Suprapubic skin (tissue), 4 donors: ENCODE measurements at places on chromosomes 6 and 20.

DNA sequence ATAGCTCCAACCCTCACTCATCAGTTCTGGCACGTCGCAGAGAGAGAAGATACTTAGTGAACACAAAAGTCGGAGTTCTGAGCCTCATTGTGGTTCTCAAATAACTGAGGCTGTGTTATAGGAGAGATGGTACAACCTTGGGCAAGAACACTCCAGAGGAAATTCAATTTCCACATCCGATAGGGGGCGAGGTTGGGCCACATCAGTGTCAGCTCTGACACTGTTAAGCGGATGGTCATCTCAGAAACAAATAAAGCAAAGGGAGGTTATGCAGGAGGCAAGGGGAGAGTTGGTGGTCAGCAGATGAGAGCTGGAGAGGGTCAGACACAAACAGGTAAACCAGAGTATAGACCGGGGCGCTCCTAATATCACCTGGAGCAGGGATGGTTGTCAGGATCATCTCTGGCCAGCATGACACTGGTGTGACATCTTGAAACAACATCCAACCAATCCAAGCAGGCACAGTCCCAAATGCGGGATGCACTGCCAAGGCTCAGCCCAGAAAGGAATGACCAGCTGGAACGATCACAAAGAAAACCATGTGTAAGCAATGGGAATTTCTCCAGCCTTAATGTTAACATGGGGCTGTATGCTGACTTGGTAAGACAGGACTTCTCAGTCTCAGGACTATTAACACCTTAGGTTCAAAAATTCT is 331.8 kb downstream of the HACE1 start:
- DNase-seq, result no peak

GRCh38 chr20:63745961-63746731 is 6.6 kb downstream of the SLC2A4RG start:
- DNase-seq, result no peak

DNA sequence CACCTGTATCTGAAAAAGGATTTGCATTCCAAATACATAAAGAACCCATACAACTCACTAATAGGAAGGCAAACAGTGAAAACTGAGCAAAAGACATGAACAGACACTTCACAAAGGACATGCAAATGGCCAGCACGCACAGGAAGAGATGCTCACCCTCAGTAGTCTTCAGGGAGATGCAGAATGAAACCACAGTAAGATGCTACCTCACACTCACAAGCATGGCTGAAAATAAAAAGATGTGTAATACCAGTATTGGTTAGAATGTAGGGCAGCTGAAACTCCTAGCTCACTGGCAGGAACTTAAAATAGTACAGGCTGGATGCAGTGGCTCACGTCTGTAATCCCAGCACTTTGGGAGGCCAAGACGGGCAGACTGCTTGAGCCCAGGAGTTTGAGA is 64.6 kb downstream of the SNX5 start:
- DNase-seq, result no peak

DNA sequence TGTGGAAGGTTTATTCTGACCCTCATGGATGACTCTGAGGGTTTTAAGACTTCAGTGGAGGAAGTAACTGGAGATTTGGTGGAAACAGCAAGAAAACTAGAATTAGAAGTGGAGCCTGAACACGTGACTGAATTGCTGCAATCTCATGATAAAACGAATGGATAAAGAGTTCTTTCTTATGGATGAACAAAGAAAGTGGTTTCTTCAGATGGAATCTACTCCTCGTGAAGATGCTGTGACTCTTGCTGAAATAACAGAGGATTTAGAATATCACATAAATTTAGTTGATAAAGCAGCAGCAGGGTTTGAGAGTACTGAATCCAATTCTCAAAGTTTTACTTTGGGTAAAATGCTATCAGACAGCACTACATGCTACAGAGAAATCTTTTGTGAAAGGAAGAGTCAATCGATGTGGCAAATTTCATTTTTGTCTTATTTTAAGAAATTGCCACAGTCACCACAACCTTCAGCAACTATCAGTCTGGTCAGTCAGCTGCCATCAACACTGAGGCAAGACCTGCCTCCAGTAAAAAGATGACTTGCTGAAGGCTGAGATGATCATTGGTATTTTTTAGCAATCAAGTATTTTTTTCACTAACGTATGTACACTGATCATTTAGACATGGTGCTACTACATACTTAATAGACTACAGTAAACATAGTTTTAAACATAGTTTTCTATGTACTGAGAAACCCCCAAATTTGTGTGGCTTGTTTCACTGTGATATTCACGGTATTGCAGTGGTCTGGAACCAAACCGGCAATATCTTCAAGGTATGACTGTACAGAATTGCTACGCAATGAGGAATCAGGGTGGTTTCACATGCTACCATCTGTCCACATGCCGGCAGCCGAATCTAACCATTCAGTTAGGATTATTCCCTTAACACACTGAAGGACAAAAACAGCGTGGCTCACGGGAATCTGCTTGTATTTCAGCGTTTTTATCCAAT is 149.0 kb downstream of the MYB start:
- no peak for DNase-seq

GRCh38 chr6:124561635-124562130 is 400.6 kb upstream of the RNF217 start:
- no peak for DNase-seq

DNA sequence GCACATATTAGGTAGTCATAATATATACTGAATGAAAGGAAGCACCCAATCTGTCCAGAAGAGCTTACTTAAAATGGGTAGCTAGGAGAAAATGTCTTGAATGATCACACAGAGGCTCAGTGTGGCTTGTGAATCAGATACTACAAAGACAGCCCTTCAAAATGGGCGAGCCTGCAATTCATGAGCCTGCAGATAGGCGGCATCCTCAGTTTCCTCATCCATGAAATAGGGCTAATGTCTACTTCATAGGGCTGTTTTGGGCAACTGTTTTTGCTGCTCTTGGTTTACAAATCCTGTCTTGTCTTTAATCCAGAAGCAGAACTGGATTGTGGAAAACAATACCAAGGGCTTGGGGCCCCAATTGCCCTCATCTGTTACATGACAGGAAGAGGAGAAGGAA is 129.3 kb upstream of the KCNK16 start:
- DNase-seq, result no peak

DNA sequence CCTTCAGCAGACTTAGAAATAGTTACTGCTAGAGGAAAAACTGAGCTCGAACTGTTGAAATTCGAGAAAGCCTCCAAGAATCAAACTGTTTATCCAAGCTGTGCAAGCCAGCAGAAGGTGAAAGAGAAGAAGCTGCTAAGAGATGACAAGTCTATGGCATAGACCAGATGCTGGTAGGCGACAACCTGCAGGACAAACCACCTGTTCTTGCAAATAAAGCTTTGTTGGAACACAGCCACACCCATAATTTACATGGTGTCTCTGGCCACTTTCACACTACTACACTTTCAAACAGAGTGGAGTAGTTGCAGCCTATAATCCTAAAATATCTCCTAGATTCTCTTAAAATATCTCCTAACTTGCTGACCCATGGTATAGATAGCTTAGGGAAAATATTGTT is 33.3 kb downstream of the TNFRSF21 start:
- no peak for DNase-seq

DNA sequence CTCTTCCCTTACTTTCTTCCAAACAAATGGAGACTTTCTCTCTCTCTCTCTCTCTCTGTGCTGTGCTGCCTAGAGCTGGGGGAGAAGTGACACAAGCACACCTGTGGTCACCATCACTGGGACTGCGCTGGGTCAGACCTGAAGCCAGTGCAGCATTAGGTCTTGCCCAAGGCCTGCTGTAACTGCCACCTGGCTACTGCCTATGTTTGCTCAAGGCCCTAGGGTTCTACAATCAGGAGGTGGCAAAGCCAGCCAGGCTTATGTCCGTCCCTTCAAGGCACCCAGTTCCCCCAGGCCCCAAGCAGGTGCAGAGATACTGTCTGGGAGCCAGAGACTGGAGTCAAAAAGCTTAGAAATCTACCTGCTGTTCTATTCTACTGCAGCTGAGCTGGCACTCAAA is 49.4 kb upstream of the TOP1 start:
- DNase-seq, result no peak

GRCh38 chr6:1586256-1586655 is 23.5 kb upstream of the FOXC1 start:
- DNase-seq, result no peak

DNA sequence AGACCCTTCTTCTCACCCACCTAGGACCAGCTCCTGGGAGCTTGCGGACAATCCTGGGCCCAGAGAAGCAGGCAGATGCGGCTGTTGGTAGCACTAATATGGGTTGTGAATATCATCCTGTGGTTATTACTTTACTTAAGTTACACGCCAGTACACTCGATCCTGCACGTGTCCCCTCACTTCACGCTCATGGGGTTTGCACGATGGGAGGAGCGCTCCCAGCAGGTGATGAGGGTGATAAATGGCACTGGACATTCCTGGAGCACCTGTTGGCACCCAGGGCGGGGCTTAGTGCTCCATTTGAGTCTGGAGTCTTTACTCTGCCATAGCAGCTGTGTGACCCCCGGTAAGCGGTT is 335.1 kb downstream of the PREX1 start:
- DNase-seq, result no peak

GRCh38 chr6:158772851-158773371 is 46.3 kb downstream of the EZR start:
- no peak for DNase-seq

DNA sequence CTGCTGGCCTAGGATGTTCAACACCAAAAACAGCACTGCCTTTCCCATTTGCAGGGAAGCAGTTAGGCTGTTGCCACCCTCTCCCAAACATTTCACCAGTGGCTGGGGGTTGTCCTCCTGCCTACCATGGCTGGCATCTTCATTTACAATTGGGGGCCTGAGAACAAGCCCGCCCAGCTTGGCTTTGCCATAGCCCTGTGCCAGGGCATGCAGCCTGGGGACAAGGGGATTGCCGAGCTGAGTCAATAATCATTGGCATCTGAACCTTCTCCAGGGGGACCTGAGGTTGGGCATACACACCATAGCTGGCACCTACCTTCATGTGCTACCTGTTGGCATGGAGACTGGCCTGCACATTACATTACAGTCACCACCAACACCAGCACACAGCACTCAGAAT is 345.1 kb downstream of the KHDRBS2 start:
- DNase-seq, result no peak

GRCh38 chr20:61161726-61162390 is 90.2 kb upstream of the CDH4 start:
- no peak for DNase-seq

DNA sequence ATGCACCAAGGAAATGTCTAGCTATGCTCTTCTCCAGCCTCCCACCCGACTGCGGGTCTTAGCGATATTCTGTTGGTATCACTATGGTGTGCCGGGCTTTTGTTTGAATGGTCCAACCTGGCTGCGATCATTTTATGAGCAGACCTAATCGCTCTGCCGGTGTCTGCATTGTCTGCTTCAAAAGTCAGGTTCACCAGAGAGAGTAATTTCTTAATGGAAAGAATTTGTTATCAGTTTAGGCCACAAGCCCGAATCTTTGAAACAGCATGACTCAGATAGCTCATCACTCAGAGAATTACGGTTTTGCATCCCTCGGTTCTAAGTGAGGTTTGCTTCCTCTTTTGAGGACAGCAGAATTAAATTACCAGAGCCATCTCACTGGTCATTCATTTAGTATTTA is 521.0 kb upstream of the ARID1B start:
- no peak for DNase-seq

GRCh38 chr20:12891643-12892042 is 117.1 kb upstream of the SPTLC3 start:
- no peak for DNase-seq

DNA sequence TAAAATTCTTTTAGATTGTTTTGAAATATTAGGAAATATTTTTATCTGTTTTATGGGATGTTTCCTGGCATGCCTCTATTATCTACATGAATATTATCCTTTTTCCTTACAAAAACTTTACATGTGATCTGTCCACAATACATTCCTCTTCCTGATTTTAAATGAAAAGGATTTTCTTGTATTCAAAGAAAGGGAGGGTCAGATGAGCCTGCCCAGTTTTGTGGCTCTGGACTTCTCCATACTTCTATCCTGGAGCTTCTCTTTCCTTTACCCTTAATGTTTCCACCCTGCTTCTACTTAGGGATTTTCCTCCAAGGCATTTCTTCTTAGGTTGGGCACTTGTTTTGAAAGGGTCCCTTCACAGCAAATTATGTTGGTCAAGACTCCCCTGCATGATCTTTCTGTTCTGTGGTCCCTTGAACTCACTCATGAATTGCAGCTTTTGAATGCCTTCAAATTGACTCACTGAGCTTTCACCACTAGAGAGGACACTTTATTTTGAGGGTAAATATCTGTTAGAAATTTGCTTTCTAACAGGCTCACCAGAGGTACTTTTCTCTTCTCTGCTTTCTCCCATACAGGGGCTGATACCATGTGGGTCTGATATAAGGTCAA is 104.9 kb downstream of the CENPW start:
- no peak for DNase-seq

DNA sequence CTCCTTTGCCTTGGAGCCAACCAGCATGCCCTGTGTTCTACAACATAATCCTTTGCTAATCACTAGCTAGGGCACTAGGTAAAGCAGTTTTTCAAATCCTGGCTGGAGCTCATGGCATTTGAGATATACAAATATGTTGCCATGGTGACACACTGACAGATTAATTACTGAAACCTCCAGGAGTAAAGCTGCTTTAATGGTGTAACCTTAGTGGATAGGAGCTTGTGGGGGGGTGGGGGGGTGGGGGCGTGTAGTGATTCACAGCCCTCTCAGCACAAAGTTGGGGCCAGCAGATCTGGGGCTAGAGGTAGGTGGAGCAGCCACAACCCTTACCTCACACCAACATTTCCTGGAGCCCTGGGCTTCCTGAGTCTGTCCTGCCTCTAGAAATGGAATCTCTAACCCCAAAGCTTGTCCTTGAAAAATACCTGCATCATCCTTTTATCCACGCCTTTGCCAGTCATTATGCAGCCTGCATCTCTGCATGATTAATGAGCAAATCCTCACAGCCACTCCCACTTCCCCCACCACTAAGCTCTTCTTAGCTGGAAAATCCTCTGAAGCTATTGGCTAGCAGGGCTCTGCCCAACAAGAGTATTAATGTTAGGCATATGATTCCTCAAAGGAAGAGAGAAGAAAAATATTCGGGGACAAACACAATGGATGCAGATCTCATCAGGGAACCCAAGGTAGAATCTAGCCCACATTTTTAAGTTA is 84.5 kb upstream of the PRND start:
- DNase-seq, result no peak

DNA sequence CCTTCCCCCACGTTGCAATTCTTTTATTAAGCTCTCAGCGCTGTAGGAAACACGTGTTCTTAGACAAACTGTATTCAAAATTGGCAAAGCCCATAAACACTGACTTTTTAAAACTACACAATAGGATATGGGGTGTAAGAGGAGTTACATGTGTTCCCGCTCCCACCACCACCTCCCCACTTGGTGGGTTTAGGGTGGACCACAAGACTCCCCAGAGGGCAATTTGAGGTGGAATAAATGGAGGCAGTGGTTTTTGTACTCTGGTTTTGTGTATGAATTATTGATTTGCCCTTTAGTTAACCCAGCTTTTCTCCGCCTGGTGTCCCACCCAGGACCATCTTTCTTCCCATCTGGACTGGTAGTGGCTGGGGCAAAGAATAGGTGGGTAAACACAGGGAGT is 3.7 kb downstream of the UQCC2 start:
- no peak for DNase-seq

- no peak for DNase-seq
Observed at GRCh38 chr6:148980234-148980633, 233.4 kb downstream of the UST start.
